ENCODE measurements at places on chromosomes 1 and 21. TPM values are rescaled to one million over a fixed set of nuclear protein-coding genes. Genes with fewer than 3 reads are reported as not detected.
A peak's percentile ranks its signal among the peaks of the same experiment; 100 is the strongest.

LIN28A gene
- 455 TPM for total RNA-seq

GRCh38 chr1:27044613-27045151, 32.0 kb upstream of the TENT5B start:
- peaks cover 32% of the 10 kb centered on the region for H3K4me1 ChIP-seq
- H3K4me3 ChIP-seq, result no peak overlapping the region
- H3K27ac ChIP-seq, result no peak overlapping the region
- H3K27me3 ChIP-seq, result no peaks in the 10 kb centered on the region

NTRK1 gene
- total RNA-seq, result 0.21 TPM

- H3K4me1 ChIP-seq, result no peaks in the 10 kb centered on the region
- H3K4me3 ChIP-seq, result no peak overlapping the region
- H3K27ac ChIP-seq, result no peak overlapping the region
- H3K27me3 ChIP-seq, result no peaks in the 10 kb centered on the region
Measured at GRCh38 chr1:30472009-30472408, 251.4 kb downstream of the MATN1 start.

DNA sequence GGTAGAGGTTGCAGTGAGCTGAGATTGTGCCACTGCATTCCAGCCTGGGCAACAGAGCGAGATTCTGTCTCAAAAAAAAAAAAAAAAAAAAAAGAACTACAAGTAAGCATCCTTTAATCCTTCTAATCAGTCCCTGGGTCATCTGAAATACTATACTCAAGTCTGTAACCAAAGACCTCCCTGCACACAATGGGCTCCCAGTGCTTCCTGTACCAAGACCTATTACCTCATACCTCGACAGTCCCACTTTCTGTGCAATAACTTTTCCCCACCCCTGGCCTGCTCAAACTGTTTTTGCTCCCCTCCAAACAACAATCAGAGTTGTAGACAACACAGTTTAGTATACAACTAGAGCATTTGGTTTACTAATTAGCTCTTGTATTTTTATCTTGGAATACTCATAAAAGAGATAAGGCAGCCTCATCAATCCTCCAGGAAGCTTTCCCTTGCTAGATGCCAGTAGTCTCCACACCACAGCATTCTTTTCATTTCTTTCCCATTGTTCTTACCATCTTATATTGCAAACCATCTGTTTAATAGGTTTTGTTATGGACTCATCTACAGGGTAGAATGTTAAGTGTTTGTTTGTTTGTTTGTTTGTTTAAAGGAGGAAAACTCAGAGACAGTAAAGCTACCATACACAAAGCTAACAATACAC, 19.2 kb upstream of the RLF start:
- H3K4me1 ChIP-seq, result peaks cover 3% of the 10 kb centered on the region
- no peak overlapping the region for H3K27ac ChIP-seq
- H3K27me3 ChIP-seq, result peaks cover 82% of the 10 kb centered on the region
- no peak overlapping the region for H3K4me3 ChIP-seq
- DNase-seq, result no peak

DNA sequence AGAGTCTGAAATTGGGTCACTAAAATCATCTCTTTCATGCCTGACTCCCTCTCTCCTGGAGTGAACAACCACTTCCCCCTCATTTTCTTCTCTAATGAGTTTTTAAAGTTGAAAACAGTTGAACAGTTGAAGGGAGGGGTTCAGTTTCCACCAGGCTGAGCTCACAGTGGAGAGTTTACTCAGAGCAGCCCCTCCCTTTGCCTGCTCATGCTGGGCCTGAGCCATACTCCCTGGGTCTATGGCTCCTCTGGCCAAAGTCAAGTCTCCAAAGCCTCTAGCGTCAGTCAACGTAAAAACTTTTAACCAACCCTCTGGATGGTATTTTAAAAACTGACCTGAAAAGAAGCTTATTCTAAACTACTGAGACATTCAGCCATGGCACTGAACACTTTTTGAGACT, 100.8 kb upstream of the RNPC3 start:
- no peak overlapping the region for H3K4me3 ChIP-seq
- no peaks in the 10 kb centered on the region for H3K4me1 ChIP-seq
- H3K36me3 ChIP-seq, result no peaks in the 10 kb centered on the region
- DNase-seq, result no peak
- no peaks in the 10 kb centered on the region for H3K27me3 ChIP-seq

- H3K27ac ChIP-seq, result no peak overlapping the region
- H3K36me3 ChIP-seq, result no peaks in the 10 kb centered on the region
- H3K4me3 ChIP-seq, result no peak overlapping the region
- DNase-seq, result no peak
Measured at GRCh38 chr1:205565799-205566198, 61.3 kb downstream of the CDK18 start.

EDARADD gene
- total RNA-seq, result 3.0 TPM

GRCh38 chr1:179586107-179586823, 5.4 kb upstream of the TDRD5 start:
- H3K4me1 ChIP-seq, result peaks cover 5% of the 10 kb centered on the region
- peak overlapping the region; percentile 64 for H3K4me3 ChIP-seq
- peak; percentile 65 for DNase-seq
- no peaks in the 10 kb centered on the region for H3K36me3 ChIP-seq
- peaks cover 28% of the 10 kb centered on the region for H3K27me3 ChIP-seq
- H3K27ac ChIP-seq, result no peak overlapping the region

DNA sequence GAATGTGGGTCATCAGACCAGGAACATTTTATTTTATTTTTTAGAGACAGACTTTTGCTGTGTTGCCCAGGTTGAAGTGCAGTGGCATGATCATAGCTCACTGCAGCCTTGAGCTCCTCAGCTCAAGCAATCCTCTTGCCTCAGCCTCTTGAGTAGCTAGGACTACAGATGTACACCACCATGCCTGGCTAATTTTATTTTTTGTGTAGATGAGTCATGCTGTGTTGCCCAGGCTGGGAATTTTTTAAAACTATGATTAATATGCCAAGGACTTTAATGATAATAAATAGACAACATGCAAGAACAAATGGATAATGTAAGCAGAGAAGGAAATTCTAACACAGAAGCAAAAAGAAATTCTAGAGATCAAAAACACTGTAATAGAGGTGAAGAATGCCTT, 142.4 kb downstream of the AK5 start:
- peaks cover 1% of the 10 kb centered on the region for H3K4me1 ChIP-seq
- H3K36me3 ChIP-seq, result no peaks in the 10 kb centered on the region
- H3K27me3 ChIP-seq, result no peaks in the 10 kb centered on the region
- no peak overlapping the region for H3K4me3 ChIP-seq
- H3K27ac ChIP-seq, result no peak overlapping the region

- H3K27ac ChIP-seq, result no peak overlapping the region
- H3K27me3 ChIP-seq, result peaks cover 96% of the 10 kb centered on the region
- no peaks in the 10 kb centered on the region for H3K36me3 ChIP-seq
- H3K4me3 ChIP-seq, result peak overlapping the region; percentile 62
- DNase-seq, result no peak
Measured at GRCh38 chr1:180234369-180235076, 4.5 kb downstream of the LHX4 start.

RYR2 gene
- 0.07 TPM for total RNA-seq

GRCh38 chr1:211339631-211340041, 13.0 kb downstream of the TRAF5 start:
- H3K27ac ChIP-seq, result no peak overlapping the region
- no peaks in the 10 kb centered on the region for H3K4me1 ChIP-seq
- H3K4me3 ChIP-seq, result no peak overlapping the region
- DNase-seq, result no peak

C1orf210 gene
- total RNA-seq, result not detected

DNA sequence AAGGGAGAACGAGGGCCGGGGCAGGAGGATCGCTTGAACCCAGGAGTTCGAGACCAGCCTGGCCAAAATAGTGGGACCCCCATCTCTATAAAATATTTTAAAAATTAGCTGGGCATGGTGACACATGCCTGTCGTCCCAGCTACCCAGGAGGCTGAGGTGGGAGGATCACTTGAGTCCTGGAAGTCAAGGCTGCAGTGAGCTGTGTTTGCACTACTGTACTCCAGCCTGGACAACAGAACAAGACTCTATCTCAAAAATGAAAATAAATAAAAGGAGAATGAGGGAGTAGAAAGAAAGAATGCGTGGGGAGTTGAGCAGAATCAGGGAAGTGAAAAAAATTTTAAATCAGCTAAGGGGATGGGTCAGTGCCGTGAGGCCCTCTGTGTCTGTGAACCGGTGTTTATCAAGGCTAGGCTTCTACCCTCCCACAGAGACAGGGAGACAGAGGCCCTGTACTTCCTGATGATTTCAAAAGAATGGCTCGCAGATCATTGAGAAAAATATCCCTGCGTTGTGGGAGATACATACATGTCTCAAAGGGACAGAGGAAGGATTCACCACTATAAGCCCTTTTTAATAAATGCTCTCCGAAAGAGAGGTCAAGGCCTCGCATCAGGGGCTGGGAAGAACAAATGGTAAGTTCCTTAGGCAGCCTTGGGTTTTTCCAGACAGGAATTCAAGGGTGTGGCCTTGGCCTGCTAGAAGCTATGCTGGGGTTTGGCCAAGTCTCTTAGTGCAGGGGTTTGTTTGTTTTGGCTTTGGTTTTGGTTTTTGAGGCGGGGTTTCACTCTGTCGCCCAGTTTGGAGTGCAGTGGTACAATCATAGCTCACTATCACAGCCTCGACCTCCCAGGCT, 20.7 kb downstream of the IL10RB start:
- H3K4me3 ChIP-seq, result no peak overlapping the region
- no peak overlapping the region for H3K27ac ChIP-seq
- H3K27me3 ChIP-seq, result no peaks in the 10 kb centered on the region
- peaks cover 7% of the 10 kb centered on the region for H3K4me1 ChIP-seq
- no peak for DNase-seq
- peaks cover 4% of the 10 kb centered on the region for H3K36me3 ChIP-seq

GRCh38 chr21:20108976-20109540, 889.2 kb upstream of the NCAM2 start:
- H3K4me1 ChIP-seq, result peaks cover 7% of the 10 kb centered on the region
- H3K36me3 ChIP-seq, result no peaks in the 10 kb centered on the region
- no peak overlapping the region for H3K4me3 ChIP-seq

DNA sequence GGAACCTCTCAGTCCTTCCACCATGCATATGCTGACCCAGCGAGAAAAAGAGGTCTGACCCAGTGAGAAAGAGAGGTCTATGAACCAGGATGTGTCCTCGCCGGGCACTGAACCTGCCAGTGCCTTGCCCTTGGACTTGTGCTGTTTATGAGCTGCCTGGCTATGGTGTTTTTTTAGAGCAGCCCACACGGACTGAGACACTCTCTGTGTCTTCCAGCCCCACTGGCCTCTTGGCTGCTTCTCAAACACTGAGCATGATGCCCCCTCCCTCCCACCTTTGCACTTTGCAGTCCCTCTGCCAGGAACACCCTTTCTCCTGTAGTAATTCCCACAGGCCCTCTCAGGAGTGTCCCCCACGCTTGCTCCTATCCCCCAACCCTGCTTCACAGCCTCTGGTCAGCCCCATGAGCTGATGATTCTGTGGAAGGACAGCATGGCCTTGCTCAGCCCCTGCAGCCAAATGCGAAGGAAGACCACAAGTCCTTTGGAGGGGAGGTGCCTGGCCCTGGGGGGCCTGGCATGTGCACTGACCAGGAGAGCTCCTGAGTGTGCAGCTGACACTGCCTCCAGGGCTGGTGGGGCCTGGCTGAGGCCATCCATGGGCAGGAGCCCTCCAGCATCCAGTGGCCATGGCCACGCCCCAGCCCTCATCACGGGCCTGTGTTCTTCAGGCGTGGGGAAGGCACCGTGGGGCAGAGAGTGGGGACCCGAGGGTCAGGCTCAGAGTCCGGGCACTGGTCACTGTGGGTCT, 23.8 kb downstream of the WNT3A start:
- no peak for DNase-seq
- peaks cover 5% of the 10 kb centered on the region for H3K36me3 ChIP-seq
- H3K4me1 ChIP-seq, result no peaks in the 10 kb centered on the region
- H3K4me3 ChIP-seq, result no peak overlapping the region
- peaks cover 58% of the 10 kb centered on the region for H3K27me3 ChIP-seq
- H3K27ac ChIP-seq, result peak overlapping the region; percentile 50

HTR1D gene
- total RNA-seq, result not detected

B3GALT2 gene
- total RNA-seq, result 0.84 TPM

KIF17 gene
- total RNA-seq, result 1.6 TPM

DNA sequence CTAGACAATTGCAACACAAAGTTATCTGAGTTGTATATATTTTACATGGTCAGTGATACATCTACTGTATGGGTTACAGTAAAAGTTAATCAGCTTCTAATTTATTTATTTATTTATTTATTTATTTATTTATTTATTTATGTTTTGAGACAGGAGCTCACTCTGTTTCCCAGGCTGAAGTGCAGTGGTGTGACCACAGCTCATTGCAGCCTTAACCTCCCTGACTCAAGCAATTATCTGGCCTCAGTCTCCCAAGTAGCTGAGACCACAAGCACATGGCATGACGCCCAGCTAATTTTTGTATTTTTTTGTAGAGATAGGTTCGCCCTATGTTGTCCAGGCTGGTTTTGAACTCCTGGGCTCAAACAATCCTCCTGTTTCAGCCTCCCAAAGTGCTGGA, 241.6 kb downstream of the PTPRC start:
- H3K4me1 ChIP-seq, result peaks cover 17% of the 10 kb centered on the region
- H3K27me3 ChIP-seq, result no peaks in the 10 kb centered on the region
- H3K36me3 ChIP-seq, result peaks cover 17% of the 10 kb centered on the region
- H3K4me3 ChIP-seq, result no peak overlapping the region

SELL gene
- total RNA-seq, result not detected

DNA sequence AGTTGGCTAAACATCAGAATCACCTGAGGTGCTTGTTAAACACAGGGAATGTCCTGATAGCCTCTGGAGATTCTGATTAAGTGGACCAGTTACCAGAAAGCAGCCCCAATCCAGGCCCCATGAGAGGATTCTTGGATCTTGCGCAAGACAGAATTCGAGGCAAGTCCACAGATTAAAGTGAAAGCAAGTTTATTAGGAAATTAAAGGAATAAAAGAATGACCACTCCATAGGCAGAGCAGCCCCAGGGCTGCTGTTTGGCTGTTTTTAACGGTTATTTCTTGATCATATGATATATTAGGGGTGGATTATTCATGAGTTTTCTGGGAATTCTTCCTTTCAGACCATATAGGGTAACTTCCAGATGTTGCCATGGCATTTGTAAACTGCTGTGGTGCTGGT, 176.2 kb downstream of the ROR1 start:
- H3K4me1 ChIP-seq, result peaks cover 6% of the 10 kb centered on the region
- no peak for DNase-seq
- H3K36me3 ChIP-seq, result peaks cover 8% of the 10 kb centered on the region
- H3K27me3 ChIP-seq, result no peaks in the 10 kb centered on the region

KCNT2 gene
- total RNA-seq, result 12.6 TPM

CFHR5 gene
- not detected for total RNA-seq

- H3K4me3 ChIP-seq, result no peak overlapping the region
- DNase-seq, result no peak
- no peaks in the 10 kb centered on the region for H3K36me3 ChIP-seq
- H3K4me1 ChIP-seq, result peaks cover 24% of the 10 kb centered on the region
Measured at GRCh38 chr1:172460177-172460576, 16.3 kb upstream of the PIGC start.

POTED gene
- total RNA-seq, result not detected

MSH4 gene
- 0.56 TPM for total RNA-seq

DNA sequence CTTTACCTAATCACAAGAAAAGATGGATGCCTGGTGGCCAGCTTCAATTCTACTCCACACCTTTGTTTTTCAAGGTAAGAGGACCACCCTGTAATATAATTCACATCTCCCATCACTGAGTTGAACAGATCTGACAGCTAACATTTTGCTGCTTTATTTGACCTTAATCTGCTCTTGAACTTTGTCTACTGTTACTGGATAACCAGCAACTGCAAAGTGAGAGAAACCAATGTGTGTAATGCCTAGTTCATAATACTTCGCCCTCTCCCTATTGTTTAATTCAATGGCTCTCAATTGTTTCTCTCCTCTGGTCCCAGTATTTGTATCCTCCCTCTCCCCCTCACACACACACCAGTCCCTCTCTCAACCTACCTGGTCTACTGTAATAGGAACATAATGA, 214.4 kb downstream of the DAB1 start:
- peaks cover 44% of the 10 kb centered on the region for H3K4me1 ChIP-seq
- H3K27me3 ChIP-seq, result no peaks in the 10 kb centered on the region
- no peak overlapping the region for H3K27ac ChIP-seq
- no peak for DNase-seq
- peaks cover 2% of the 10 kb centered on the region for H3K36me3 ChIP-seq
